ENCODE measurements at places on chromosomes 6 and 20. TPM values are rescaled to one million over a fixed set of nuclear protein-coding genes. Genes with fewer than 3 reads are reported as not detected.

Gene ENPP1
- total RNA-seq: 0.72 TPM

Gene C20orf96
- total RNA-seq: 0.85 TPM

Gene SNPH
- 3.4 TPM for total RNA-seq

Gene CRYBG1
- total RNA-seq: 46.5 TPM

Gene GRM1
- not detected for total RNA-seq

Gene RNASET2
- 103 TPM for total RNA-seq

Gene GZF1
- 14.1 TPM for total RNA-seq

Gene SLC22A3
- 8.0 TPM for total RNA-seq

Gene RBM24
- total RNA-seq: 0.96 TPM

Gene PSMG4
- 25.6 TPM for total RNA-seq

Gene ELOVL2
- total RNA-seq: under 0.01 TPM

Gene BHLHE23
- not detected for total RNA-seq

Gene FOXC1
- 6.2 TPM for total RNA-seq
